ENCODE measurements at places on chromosomes 1 and 21.

DNA sequence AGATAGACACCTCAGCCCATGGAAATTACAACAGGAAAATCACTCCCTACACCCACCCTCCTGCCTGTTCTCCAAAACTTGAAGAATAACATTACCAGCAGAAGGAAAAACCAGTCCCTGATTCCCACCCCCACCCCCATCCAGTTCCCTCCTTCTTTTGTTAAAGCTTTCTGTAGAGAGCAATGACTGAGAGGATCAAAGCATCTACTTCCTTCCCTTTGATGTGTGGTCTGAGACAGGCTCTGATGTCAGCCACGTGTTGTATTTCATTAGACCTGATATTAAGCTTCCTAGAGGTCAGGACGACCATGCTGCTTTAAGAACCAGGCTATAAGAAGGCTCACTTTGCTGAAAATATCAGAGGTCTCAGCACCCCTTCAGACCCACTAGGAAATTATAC is 73.9 kb upstream of the HAO2 start:
- DNase-seq = no peak

DNA sequence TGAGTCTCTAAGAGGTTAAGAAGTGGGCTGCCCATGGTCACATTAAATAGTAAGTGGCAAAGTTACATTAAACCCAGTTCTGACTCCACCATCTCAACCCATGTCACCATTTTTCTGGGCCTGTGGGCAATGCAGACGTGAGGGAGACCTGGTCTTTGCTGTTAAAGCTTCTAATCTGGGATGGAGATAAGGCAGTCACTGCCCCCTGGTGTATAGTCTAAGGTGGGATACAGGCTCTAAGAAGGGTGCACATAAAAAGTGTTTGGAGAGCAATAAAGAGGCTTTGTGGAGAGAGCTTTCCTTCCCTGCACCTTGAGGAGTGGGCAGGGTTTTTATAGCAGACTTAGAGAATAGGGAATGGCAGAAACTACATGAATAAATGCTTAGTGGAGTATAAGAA is 141.3 kb downstream of the ROR1 start:
- no peak for DNase-seq

DNA sequence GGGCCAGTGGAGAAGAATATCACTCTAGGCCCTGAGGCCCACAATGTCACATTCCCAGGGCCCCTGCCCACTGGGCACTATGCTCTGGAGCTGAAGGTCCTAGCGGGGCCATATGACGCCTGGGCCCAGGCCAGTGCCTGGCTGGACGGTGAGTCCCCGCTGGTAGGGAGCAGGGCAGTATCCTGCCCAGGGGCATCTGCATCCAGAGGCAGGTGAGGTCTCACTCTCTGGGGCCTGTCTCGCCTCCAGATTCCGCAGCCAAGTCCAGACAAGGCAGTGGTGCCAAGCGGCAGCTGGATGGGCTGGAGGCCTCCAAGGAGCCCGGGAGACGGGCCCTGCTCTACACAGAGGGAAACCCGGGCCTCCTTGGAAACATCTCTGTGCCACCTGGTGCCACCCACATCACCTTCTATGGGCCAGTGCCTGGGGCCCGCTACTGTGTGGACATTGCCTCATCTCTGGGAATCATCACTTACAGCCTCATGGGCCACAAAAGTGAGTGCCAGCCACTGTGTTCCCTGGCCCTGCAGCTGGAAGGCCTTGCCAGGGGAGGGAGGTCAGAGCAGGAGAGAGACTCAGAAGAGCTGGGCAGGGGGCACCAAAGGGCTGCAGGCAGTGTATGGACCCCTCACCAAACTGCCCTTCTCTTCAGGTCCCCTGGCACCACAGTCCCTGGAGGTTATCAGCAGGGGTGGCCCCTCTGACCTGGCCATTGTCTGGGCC is 11.1 kb upstream of the PTPN7 start:
- no peak for DNase-seq

- DNase-seq = no peak
Measured at GRCh38 chr1:63789856-63790605, 16.2 kb downstream of the ROR1 start.

- no peak for DNase-seq
Measured at GRCh38 chr1:100441651-100442050, 89.3 kb downstream of the CDC14A start.

- DNase-seq = no peak
Measured at GRCh38 chr1:231926933-231927332, 300.3 kb downstream of the DISC1 start.

All from GOT3 (cell line).